ENCODE measurements at places on chromosomes 12 and 14. TPM values are rescaled to one million over a fixed set of nuclear protein-coding genes. Genes with fewer than 3 reads are reported as not detected.

Gene NT5DC3
- 346 TPM for total RNA-seq

Gene SPX
- total RNA-seq: not detected

Gene CLEC1B
- total RNA-seq: not detected

Gene FOXN4
- total RNA-seq: not detected

DNA sequence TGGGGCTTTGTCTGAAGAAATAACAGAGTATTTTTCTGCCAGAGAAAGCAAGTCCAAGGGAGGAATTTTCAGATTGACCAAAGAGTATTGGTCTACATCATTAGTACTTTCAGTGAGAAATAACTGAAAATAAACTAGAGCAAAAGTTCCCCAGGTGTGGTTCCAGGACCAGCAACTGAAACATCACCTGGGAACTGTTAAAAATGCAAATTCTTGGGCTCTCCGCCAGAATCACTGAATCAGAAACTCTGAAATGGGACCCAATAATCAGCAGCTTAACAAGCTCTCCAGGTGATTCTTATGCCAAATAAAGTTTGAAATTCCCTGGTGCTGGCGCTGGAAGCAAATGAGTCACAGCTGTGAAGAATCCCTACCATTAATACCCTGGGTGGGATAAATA lies 52.1 kb downstream of the EIF2S3B start:
- no peak for DNase-seq
- H3K27ac ChIP-seq: no peak overlapping the region
- no peak overlapping the region for H3K4me3 ChIP-seq
- H3K36me3 ChIP-seq: no peaks in the 10 kb centered on the region
- no peaks in the 10 kb centered on the region for H3K4me1 ChIP-seq

DNA sequence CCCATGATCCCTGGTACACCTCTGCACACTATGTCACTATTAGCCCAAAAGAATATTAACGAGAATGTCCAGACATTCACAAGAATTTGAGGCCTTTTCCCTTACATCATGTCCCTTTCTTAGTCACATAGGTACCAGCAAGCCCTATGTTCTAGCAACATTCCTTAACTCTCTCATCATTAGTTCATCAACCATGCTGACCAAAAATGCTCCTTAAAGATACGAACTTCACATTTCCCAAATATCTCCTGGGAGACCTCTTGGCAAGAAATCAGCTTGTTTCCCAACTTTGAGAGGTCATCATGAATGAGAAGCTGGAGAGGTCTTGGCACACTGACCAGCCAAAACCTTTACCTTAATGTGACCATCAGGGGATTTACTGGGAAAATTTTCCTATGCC lies 4.6 kb downstream of the SALL2 start:
- no peak for DNase-seq
- no peak overlapping the region for H3K27ac ChIP-seq
- H3K4me1 ChIP-seq: no peaks in the 10 kb centered on the region
- H3K36me3 ChIP-seq: no peaks in the 10 kb centered on the region
- H3K4me3 ChIP-seq: no peak overlapping the region

DNA sequence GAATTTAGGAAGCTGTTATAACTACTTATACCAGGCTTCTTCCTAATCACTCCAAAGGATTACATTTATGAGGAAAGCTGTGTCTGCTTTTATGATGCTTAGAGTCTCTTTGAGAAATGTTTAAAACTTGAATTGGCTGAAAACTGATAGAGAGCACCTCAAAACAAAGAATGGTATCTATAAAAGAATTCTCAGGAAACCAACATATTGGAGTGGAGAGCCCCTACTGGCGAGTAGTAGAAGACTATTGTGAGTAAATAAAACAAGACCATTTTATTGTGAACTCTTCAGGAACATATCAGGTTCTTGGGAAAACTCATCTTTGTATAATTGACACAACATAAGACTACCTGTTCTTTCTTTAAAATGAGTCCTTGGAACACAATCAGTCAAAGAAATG lies 578.6 kb downstream of the RERGL start:
- H3K27me3 ChIP-seq: no peaks in the 10 kb centered on the region
- no peak for DNase-seq
- no peak overlapping the region for H3K27ac ChIP-seq
- no peaks in the 10 kb centered on the region for H3K36me3 ChIP-seq

DNA sequence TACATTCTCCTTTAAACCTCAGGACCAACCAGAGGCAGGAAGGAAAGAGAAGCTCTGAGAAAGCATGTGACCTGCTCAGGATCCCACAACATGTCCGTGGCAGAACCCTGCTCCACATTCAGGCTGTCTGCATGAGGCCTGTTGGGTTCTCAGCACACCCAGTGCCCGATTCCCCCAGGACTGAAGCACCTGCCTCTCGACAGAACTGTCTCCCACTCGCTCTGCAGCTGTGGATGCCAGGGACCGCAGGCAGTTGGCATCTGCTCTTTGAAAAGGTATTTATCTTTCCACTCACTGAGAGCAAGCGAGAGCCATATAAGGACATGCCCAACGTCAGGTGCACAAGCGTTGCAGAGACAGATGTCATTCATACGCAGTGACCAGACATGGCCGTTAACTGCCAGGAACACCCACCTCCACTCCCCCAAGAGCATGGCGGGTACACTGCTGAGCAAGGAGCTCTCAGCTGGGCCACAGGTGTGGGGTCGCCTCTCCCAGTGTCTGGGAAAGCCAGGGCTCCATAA lies 18.9 kb downstream of the PITPNM2 start:
- no peaks in the 10 kb centered on the region for H3K27me3 ChIP-seq
- no peak for DNase-seq
- H3K27ac ChIP-seq: peak overlapping the region; percentile 66
- H3K4me1 ChIP-seq: peaks cover 40% of the 10 kb centered on the region

DNA sequence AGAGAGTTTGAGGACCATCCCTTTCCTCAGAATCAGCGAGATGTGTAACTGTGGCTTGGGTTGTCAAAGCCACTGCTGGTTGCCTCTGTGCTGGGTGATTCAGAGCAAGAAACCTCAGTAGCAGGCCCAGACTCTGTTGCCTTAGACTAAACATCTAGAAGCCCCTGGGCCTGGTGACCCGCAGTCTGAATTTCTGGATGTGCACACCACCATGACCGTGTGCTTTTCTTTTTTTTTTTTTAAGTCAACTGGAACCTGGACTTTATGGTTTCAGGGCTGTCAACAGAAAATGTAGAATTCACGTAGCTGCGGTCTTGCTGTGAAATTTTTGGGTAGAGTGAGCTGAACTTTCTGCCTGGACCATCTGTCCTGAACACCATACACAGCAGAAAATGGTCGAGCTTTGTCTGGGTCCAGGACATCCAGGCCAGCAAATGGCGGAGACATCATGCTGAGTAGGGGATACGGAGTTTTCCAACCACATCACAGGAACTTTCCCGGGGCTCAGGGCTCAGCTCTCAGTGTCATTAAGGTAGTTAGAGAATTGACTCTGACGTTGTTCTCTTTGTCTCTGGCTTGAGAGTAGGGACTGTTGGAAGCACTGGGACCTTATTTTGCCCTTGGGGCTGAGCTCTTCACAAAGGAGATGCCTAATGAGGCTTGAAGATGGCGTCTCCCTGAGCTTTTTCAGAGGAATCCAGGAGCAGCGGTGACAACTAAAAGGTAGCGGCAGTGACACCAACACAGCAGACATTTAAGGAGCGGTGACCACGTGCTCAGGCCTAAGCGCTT lies 23.0 kb upstream of the BATF start:
- H3K27ac ChIP-seq: no peak overlapping the region
- H3K36me3 ChIP-seq: no peaks in the 10 kb centered on the region

DNA sequence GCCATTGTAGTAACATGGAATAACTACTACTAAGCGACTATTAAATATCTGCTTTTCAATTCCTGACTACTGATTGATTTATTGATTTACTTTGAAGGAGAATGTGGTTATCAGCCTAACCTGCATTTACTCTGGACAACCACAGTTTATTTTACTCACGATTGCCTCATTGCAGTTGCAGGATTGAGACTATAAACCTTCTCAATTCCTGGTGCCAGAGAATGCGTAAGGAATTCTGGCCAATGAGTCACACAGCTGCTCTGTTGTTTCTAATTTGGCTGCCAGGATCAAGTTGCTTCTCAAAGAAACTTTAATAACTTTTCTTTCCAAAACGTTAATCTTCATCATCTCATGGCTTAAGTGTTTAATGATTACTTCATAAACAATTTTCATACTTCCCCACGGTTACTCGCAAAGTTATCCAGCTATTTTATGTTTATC lies 13.1 kb upstream of the TMTC1 start:
- H3K36me3 ChIP-seq: no peaks in the 10 kb centered on the region
- H3K27me3 ChIP-seq: no peaks in the 10 kb centered on the region
- no peaks in the 10 kb centered on the region for H3K4me1 ChIP-seq

DNA sequence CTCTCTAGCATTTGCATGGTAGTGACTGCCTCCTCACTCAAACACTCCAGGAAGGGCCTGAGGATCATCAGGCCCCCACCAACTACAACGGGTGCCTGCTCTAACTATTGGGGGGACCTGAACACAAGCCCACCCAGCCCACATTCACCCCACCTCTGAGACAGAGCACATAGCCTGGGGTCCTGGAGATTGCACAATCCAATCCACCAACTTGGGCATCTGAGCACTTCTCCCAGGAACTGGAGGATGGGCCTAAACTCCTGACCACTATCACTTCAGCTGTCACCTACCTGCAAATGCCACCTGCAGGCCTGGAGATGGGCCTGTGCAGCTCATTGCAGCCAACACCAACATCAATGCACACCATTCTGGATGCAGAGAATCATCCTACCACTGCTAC lies 66.6 kb downstream of the TMTC3 start:
- H3K27me3 ChIP-seq: no peaks in the 10 kb centered on the region
- H3K36me3 ChIP-seq: no peaks in the 10 kb centered on the region
- DNase-seq: no peak
- H3K4me3 ChIP-seq: no peak overlapping the region

- no peaks in the 10 kb centered on the region for H3K36me3 ChIP-seq
- no peak overlapping the region for H3K4me3 ChIP-seq
- no peak overlapping the region for H3K27ac ChIP-seq
- no peak for DNase-seq
Observed at GRCh38 chr12:87847147-87847546, 182.1 kb downstream of the C12orf50 start.

DNA sequence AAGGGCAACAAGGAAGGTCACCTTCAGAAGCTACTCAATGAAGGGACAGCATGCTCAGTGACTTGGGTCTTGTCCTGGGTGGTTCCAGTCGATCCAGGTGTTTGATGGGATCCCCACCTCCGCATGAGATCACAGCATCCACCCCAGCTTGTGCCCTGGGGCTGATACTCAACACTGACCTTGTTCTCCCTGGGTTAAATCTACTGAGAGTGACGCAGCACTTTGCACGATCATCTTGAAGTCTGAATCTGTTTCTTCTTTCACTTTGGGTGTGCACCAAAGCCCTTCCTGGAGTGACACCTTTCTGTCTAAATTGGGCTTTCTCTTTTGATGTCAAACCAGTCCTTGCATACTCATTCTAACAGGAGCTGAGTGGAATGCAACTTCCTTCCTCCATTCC lies 13.8 kb downstream of the NOS1 start:
- no peaks in the 10 kb centered on the region for H3K4me1 ChIP-seq
- H3K4me3 ChIP-seq: no peak overlapping the region
- no peak overlapping the region for H3K27ac ChIP-seq
- no peak for DNase-seq
- no peaks in the 10 kb centered on the region for H3K27me3 ChIP-seq
- no peaks in the 10 kb centered on the region for H3K36me3 ChIP-seq

DNA sequence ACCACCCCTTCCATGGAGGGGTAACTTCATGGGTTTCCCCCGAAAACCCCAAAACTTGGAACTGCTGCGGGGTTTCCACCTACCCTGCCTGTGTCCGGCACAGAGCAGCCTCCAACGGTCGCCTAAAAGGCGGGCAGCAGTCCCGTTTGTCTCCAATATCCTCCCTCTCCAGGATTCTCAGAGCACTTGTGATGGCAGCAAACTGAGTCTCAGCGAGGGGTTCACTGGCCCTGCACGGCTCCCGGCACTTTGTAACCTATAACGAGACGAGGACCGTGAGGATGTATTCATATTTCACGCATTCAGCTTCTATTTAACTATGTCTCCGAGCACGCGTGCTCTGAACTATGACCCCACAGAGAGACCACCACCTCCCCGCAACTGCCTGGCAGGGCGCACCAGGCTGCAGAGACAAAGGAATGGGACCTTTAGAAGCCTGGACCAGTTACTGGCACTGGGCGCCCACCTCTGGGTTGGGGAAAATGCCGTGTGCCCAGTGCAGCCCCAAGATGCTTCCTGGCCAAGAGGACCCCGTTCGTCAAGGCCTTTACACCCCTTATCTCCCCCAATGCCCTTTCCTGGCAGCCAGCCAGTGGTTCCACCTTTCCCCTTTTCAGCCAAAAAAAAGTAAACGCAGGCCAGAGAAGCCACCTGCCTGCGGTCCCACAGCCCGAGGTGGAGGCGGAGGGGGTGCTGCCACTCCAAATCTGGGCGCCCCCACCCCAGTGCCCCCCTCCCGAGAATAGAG lies 173.1 kb upstream of the RTL1 start:
- no peak overlapping the region for H3K4me3 ChIP-seq
- H3K4me1 ChIP-seq: peaks cover 18% of the 10 kb centered on the region
- H3K27me3 ChIP-seq: peaks cover 26% of the 10 kb centered on the region
- no peaks in the 10 kb centered on the region for H3K36me3 ChIP-seq
- DNase-seq: peak; percentile 52

DNA sequence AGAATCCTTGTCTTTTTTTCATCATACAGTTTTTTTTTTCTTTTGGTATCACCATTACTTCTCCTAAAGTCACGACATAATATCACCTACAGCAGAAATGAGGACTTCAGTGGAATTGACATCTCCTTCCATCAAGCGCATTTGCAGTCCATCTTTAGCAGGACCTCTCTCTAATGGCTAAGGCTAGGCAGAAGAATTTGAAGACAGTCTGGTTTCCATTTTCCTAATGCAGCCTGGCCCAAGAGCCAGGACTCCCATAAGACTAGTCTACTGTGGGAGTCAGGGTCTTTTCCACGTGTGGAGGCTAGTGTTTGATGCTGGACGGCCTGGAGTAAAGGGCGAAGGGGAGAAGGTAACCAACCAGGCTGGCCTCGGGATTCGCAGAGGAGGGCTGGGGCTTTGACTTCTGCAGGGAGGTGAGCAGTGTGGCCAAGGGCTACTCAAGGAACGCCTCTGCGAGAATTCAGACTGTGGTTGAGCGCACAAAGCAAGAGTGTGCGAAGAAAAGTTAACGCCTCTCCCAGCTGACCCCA lies 769 bp upstream of the ZNF740 start:
- peaks cover 5% of the 10 kb centered on the region for H3K36me3 ChIP-seq
- DNase-seq: no peak
- H3K4me3 ChIP-seq: peak overlapping the region; percentile 52
- H3K27me3 ChIP-seq: no peaks in the 10 kb centered on the region
- H3K4me1 ChIP-seq: peaks cover 46% of the 10 kb centered on the region
- H3K27ac ChIP-seq: peak overlapping the region; percentile 95

GRCh38 chr12:113755098-113755497 lies 211.0 kb downstream of the RBM19 start:
- H3K4me3 ChIP-seq: no peak overlapping the region
- no peaks in the 10 kb centered on the region for H3K4me1 ChIP-seq
- H3K36me3 ChIP-seq: no peaks in the 10 kb centered on the region
- DNase-seq: no peak

DNA sequence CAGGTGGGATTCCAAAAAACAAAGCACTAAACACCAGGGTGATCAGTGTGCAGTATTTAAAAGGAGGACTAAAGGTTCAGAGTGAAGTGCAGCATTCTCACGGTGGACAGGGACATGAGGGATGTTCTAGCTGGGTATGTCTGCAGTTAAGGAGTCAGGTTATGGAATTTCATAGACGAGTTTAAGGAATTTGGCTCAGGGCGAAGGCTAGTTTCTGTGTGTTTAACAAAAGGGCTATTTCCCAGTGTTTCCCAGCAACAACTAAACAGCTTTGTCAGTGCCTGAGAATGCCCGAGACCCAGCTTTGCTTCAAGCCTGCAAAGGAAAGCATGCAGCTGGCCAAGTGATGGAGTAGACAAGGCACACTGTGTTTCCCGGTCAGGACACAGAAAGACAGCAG lies 7.0 kb downstream of the KRT1 start:
- no peaks in the 10 kb centered on the region for H3K36me3 ChIP-seq
- DNase-seq: no peak
- H3K4me3 ChIP-seq: no peak overlapping the region
- H3K27me3 ChIP-seq: no peaks in the 10 kb centered on the region
- peaks cover 9% of the 10 kb centered on the region for H3K4me1 ChIP-seq

All from sigmoid colon (tissue), 7 donors.